ENCODE measurements at places on chromosomes 5 and 9.
A peak's percentile ranks its signal among the peaks of the same experiment; 100 is the strongest.

DNA sequence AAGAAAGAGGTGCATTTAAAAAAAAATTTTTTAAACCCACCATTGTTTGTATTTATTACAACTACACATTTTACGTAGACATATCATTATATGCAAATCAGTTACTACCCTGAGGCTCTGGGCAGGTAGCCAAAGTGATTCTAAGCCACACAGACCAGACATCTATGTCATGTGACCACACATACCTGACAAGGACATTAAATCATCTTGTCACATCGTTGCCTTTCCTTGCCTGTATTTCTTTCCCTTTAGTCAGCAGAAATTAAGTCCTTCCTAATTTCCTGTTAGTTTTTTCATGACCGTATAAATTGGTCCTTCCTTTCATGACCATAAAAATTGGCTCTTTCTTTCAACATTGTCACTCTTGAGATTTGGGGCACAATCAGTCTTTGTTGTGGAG is 134.2 kb upstream of the MARCHF11 start:
- DNase-seq, result no peak

DNA sequence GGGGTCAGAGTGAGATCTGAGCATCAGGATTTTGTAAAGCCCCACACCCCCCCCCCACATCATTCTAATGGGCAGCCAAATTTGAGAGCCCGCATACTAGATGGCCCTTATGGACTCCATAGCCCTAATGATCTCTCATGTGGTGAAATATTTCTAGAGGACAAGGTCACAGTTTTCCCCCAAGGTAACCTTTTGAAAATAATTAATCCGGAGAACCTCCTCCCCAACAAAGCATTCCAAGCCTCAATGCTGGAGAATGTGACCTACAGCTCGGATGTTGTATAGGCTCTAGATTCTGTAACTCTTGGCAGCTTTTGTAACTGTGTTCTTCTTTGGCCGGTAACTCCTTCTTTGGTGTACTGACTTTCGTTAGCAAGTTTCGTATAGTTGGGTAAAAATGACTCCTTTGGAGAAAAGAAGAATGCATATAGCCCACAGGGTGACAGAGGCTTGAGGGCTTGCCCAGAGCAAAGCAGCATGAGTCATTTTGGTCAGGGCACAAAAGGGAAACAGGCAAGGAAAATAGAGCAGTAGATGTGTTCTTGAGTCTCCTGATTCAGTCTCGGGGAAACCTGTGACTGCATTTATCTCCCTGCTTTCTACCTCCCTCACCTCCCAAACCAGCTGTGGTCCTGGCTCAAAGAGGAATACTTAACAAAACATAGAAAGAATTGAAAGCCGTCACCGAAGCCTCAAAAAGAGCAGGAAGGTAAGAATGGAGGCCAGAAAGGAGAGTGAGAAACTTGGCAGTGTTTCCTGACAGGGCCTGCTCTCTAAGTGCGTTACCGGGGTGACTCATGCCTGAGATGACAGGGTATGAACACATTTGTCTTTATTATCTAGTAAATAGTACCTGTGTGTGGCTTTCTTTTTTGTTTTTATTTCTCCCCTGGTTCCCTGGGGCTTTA is 6.6 kb upstream of the XPA start:
- DNase-seq, result peak; percentile 52

GRCh38 chr9:4663956-4664355 is 1.9 kb downstream of the PLPP6 start:
- DNase-seq, result peak; percentile 39

DNA sequence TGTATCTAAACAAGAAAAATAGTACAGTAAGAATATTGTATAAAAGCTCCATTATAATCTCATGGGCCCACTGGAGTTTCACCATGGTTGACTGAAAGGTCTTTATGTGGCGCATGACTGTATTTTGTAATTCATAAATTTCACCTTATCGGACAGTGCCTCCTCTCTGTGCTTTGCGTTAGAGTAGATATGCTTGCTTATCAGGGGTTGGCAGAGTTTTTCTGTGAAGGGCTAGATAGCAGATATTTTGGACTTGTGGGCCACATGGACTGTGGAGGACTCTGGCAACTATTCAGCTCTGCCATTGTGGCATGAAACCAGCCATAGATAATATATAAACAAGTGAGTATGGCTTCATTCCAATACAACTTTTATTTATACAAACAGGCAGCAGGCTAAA is 23.2 kb downstream of the GAPVD1 start:
- no peak for DNase-seq

DNA sequence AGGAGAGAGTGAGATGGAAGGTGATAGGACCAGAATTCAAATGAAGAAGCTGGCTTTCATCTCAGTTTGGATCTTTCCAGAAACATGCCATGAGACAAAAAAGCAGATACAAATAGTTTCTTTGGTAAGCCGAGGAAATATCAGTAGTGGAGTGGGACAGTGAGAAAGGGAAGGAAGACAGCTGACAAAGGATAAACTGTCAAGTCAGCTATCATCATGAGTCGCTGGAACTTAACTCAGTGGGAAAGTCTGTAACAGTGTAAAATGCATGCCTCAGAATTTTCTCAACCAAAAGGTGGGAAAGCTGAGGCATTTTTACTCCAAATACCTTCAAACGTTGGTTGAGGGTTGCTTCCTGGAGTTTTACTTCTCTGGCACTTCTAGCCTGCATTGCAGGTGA is 129.8 kb downstream of the PLPPR1 start:
- DNase-seq, result no peak

GRCh38 chr9:7298123-7298522 is 501.5 kb downstream of the DMAC1 start:
- no peak for DNase-seq

GRCh38 chr5:92409134-92409533 is 1026.0 kb upstream of the ARRDC3 start:
- DNase-seq, result no peak

GRCh38 chr9:114655689-114656088 is 1.9 kb downstream of the TEX53 start:
- peak; percentile 7 for DNase-seq

- DNase-seq, result no peak
These were observed 228.4 kb downstream of the TENT4A start for GRCh38 chr5:6941631-6942030.

DNA sequence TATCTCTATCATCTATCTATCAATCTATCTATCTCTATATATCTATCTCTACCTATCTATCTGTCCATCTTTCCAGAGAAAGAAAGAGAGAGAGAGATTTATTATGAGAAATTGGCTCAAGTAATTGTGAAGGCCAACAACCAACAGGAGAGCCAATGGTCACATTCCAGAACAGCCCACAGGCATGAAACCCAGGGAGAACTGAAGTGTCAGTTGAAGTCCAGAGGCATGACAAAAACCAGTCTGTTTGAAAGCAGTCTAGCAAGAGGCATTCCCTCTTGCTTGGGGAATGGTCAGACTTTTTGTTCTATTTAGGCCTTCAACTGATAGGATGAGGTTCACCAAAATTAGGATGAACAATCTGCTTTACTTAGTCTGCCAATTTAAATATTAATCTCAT is 87.6 kb upstream of the PLCXD3 start:
- DNase-seq, result no peak

- DNase-seq, result no peak
These were observed 2.6 kb downstream of the PDLIM4 start for GRCh38 chr5:132260051-132260450.

DNA sequence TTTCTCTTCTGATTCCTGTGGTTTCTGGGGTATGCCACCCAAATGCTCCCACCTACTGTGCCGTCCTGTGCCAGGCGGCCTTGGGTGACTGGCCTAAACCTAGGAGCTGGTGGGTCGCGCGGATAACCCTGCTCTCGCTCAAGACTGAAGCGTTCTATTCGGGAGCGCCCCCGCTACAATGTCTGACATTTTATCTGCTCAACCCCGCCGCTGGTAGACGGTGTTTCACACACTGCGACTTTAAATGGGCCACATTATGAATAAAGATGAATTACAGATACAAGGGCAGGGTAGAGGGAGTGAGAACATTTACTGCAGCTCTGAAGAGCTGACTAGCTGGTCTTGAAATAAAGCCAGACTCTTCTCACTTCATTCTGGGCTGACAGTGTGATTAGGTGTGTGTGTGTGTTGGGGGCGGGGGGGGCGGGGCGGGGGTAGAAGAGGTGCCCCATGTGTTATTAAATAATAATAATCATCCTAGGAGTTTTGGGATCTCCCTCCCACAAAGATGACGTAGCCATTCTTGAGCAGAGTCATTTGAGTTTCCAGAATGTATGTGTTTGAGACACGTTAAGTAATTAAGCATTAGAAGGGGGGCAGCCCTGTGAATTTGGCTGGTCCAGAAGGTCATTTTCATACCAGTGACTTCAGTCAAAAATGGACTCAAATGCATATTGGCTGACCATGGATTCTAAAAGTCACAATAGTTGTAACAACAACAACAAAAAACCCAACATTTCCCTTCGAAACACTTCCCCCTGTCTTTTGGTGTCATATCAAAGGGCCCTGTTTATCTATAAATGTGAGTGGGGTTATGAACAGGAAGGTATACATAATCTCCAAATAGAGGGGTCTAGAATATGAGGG is 1.0 kb upstream of the PTCH1 start:
- no peak for DNase-seq

DNA sequence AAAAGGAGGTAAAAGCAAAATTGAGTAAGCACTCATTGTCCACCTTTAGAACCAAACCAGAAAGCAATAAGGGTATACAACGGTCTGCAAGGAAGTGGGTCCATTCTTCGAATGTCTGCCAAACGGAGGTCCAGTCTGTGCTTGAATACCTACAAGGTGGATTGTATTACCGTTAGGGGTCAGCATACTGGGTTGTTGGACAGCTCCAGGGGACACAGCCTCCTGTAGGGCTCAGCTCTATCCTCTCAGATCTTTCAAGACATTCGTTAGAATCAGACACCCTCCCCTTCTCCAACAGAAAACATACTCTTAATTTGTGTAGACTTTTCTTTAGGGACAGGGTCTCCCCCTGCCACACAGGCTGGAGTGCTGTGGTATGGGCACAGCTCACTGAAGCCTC is 5.5 kb downstream of the ASTN2 start:
- DNase-seq, result no peak

GRCh38 chr5:14590949-14591348 is 9.4 kb downstream of the OTULINL start:
- DNase-seq, result no peak

- DNase-seq, result peak; percentile 33
These were observed at the start of gene VAV2 for GRCh38 chr9:133991964-133992779. Gene VAV2 (minus strand): TSS chr9:133992324. CDS start chr9:133992278, 46 bp downstream.

DNA sequence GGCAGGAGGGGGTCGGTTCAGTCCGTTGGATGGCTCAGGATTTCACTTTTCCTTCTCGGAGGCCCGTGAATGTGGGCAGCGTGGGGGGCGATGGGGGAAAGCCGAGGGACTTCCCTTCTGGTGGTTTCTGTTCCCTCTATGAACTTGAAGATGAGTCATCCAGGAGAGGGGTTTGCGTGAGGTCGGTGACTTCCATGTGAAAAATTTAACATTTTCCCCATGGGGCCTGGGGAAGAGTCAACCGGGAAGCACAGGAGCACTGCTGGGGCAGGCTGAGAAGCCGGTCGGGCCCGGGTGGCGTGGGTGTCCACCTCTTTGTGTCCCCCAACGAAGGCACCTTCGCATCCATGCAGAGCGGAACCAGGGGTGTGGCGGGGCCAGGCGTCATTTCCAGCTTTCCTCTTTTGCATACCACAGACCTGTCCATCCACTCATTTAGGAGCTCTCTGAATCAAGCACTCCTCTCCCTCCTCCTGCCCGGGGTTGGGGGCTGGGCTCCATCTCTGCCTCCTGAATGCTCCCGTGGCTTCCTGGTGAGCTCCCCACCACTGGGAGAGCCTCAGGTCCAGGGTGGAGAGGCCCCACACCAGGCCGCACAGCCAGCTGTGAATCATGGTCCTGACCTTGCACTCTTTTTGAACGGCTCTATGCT is 68.4 kb downstream of the ANKRD33B start:
- peak; percentile 98 for DNase-seq

GRCh38 chr5:76225336-76225735 is 142.2 kb downstream of the SV2C start:
- DNase-seq, result no peak

DNA sequence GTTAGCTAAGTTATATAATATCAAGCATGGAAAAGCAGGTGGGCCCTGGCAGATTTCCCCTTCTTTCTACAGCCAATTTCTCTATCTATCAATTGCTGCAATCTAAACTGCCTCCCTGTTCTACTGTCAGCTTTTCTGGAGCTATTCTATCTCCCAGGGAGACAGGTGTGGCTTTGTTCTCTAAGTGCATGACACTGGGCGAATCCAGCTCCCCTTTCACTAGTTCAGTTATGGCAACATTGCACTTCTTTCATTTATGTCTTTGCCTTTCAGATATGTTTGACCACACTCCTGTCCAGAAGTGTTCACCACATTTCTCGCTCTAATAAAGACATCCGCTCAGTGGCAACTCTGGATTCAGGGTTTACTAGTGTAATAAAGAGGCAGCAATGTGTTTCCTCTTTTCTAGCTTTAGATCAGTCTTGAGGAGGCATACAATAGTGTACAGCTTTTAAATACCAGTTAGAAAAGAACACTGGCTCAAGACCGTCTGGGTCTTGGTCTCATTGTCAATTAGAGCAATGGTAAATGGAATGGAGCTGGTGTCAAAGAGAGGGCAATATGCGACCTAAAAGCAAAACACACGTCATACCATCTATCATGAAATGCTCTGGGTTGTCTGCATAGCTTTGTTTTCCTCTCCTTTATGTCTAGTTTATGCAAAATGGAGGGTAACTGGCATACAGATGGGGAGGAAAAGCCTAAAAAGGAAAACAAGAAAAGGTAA is 197.0 kb downstream of the SLF1 start:
- DNase-seq, result no peak

DNA sequence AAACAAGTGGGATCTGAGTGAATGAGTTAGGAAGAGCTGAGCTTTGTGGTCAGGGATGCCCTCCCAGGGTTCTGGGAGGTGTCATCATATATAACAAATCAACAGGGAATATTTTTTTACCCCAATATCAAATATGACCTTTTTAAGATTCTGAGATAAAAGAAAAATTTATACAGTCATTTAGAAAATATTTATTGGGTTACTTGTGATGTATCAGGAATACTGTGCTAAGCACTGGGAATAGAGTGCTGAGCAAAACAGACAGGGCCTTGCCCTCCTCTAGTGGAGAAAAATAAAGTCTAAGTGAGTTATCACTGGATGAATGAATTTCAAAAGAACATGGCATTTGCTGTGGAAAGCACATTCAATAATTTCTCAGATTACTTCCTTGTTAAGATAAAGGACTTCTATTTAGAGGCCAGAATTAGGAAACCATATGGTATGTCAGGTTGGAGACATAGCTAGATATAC is 102.9 kb downstream of the BOD1 start:
- DNase-seq, result no peak

Data from CD14-positive monocyte (primary cell).